NCI-H524 treated with DMSO at 0.1 percent for 48 hours (cell line): ENCODE measurements at places on chromosomes 12 and 14.
A peak's percentile ranks its signal among the peaks of the same experiment; 100 is the strongest.

DNA sequence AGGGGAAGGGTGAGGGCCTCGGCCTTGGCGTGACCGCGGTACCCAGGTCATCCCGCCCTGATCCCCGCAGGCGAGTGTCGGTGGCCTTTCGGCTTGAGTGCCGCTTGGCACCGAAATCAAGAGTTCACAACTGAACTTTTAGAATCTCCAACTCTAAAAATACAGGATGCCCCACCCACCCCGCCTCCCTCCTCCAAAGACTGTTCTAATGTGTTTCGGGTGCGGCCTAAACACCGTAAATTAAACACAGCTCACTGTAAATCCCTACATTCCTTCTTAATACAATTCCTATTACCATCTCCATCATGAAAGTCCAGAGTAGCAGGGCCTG is 11.4 kb downstream of the SCNN1A start:
- DNase-seq, result no peak

DNA sequence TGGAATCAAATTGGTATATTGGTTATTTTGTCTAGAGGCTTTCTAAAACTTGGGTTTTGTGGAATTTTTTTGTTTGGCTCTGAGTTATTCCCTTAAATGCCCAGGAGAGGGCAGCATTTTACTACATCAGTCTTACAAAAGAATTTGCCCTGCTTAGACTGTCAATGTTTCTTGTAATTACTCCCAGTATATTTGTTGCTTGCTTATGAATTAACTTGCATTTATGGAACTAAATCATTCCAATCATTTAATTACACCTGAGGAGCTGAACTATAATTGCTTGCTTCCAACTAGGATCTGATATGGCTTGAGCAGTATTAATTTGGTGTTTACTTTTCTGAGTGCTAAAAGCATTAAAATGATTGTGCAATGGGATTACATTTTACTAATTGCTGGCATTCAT is 48.7 kb downstream of the MIPOL1 start:
- peak; percentile 33 for DNase-seq

DNA sequence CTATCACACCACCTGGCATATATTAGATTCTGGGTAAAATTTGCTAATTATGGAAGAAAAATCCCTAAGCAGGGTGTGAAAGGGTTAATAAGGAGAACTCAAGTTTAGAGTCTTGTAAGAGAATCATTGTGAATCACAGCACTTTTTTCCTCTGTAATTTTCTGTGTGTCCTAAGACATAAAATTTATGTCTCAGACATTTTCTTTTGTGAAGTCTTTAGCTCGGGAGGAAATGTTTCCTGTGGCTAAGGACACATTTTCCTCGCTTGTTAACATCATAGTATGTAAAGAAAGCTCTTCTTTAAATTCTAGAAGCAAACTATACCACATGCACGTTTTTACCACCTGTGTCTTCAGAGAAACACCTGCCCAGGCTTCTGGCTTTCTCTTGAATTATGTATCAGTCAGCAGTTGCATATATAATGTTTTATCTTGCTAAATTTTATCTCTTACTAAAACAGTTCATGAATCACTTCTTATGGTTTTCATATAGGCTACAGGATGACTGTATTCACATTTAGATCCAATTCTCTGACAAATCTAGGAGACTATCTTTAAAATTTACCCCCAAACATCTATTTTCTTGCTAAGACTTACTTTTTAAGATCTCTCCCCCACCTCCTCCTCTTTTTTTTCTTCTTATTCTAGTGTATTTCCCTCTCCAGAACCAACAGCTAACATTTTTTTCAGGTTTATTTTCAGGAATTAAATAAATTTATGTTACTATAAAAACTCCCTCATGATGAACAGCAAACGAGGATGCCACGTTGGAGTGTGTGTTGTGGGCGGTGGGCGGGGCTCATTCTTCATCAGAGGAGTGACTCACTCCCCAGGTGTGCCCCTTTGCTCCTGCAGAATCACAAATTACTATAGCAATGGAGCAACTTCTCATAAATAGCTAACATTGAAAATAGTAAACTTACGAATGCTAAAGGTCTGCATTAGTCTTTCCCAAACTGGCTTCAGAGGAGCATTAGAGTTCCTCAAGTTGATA is 11.6 kb upstream of the CSRP2 start:
- no peak for DNase-seq

- no peak for DNase-seq
These were observed 67.2 kb downstream of the BTG1 start for GRCh38 chr12:92078167-92079053.

DNA sequence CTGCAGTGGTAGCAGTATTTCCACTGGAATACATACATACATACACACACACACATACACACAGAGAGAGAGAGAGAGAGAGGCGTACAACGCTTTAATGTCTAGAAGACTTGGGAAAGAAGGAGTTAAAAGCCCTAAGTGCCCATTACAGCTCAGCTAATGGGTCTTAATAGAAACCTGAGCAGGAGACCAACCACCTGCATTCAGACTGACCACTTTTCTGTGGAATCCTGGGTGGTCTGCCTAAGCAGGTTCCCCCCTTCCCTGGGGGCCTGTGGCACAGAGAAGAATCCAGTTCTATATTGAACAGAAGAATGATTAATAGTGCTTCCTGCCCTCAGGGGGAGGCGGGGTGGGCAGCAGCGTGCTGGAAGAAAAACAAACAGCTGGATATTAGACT is 312.4 kb upstream of the PRKD1 start:
- DNase-seq, result no peak
